ENCODE measurements at places on chromosomes 4 and X.
A peak's percentile ranks its signal among the peaks of the same experiment; 100 is the strongest.

GRCh38 chr4:13415068-13415785, 68.9 kb downstream of the RAB28 start:
- DNase-seq: no peak

GRCh38 chr4:17265653-17266052, 246.2 kb downstream of the QDPR start:
- DNase-seq: no peak

GRCh38 chr4:114890773-114891172, 222.6 kb downstream of the NDST4 start:
- no peak for DNase-seq

- DNase-seq: no peak
Measured at GRCh38 chr4:20331642-20332041, 79.9 kb downstream of the SLIT2 start.

- no peak for DNase-seq
Measured at GRCh38 chr4:171979461-171979860, 166.3 kb downstream of the GALNTL6 start.

GRCh38 chrX:46676399-46677356, 82.2 kb downstream of the SLC9A7 start:
- DNase-seq: no peak

GRCh38 chr4:136505020-136505419, 1027.3 kb downstream of the PCDH18 start:
- DNase-seq: no peak

DNA sequence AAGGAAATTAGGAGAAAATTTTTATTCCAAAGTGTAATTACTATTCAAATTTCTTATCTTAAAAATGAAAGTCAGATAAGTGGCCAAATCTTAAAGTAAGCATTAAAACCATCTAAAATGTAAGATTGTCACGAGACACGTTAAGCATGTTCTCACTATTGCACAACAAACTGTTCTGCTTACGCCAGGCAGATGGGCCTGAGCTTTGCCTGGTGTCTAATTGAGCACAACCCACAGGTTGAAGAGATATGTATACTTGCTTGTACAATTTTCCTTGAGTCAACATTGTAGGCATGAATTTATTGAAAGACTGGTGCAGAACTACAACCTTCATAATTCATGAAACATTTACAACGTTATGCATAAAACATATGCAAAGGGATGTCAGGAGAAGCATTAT, 3.9 kb downstream of the RNF128 start:
- DNase-seq: no peak

DNA sequence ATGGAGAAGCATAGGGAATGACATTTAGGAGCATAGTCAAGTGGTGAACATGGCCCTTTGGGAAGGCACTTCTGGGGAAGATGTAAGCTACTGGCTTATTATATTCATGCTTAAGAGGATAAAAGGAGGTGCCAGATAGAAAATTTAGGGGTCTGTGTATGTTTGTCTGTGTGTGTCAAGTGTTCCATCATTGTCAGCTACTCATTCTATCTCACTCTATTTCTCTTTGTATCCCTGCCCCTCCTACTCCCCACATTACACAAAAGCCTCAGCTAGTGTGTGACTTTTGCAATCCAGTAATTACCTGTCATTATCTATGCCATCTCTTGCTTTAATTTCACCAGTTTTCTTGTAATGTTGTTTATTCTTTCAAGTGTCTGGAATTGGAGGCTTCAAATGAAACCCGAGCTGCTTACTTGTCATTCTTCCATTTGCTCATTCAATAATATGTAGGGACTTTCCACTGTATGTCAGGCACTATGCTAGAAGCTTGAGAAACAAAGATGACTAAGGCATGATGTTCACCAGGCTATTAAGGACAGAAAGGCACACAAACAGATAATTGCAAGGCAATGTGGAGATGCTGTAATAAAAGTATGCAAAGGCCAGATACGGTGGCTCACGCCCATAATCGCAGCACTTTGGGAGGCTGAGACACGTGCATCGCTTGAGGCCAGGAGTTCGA, 229.8 kb upstream of the TEX13C start:
- DNase-seq: no peak

GRCh38 chr4:81049330-81049729, 18.8 kb downstream of the BMP3 start:
- no peak for DNase-seq

DNA sequence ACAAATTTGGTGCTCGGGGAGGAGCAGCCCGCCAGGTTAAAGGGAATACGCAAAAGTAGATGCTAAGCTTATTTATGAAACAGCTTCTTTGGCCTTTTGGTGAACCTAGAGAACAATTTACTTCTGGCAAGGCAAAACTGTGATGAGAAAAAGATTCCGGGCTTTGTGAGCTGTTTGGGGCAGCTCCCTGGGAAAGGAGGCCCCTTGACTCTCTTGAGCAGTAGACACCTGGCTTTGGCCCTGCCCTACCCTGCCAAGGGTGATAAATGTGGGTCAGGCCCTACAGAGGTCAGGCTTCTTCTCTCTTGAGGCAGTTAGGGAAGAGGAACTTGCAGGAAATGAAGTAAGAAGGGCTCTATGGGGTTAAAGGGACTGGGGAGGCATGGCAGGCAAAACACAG, 509.6 kb downstream of the MID1IP1 start:
- no peak for DNase-seq

GRCh38 chrX:152137771-152138387, 498 bp downstream of the MAGEA10 start:
- no peak for DNase-seq

GRCh38 chr4:31007858-31008257, 287.7 kb downstream of the PCDH7 start:
- DNase-seq: no peak

DNA sequence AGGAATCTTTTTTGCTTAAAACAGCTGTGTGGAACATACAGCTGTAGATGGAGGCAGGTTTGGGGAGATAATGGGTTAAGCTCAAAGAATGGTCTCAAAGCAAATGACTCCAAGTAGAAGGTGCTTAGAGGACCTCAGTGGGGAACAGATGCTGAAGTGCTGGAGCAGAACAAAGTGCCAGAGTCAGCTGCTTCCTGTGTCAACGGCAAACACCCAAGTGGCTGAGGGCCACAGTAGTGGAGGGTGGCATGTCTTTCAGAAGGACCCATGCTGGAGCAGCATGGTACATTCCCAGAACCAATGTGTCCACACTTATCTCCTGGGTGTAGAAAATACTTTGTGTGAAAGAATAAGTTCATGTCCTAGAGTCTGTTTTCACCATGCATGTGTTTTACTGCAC, 197.5 kb downstream of the CCNG2 start:
- no peak for DNase-seq

GRCh38 chrX:3407781-3408180, 61.3 kb upstream of the MXRA5 start:
- no peak for DNase-seq

DNA sequence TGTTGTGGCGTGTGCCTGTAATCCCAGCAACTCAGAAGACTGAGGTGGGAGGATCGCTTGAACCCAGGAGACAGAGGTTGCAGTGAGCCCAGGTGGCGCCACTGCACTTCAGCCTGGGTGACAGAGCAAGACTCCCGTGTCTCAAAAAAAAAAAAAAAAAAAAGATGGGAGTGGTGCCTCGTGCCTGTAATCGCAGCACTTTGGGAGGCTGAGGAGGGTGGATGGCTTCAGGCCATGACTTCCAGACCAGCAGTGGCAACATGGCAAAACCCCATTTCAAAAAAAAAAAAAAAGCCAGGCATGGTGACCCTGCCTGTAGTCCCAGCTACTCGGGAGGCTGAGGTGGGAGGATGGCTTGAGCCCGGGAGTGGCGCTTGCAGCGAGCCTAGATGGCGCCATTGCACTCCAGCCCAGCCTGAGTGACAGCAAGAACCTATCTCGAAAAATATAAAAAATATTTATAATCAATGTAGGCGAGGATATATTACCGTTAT, 27.0 kb downstream of the EIF2S3 start:
- peak; percentile 68 for DNase-seq

DNA sequence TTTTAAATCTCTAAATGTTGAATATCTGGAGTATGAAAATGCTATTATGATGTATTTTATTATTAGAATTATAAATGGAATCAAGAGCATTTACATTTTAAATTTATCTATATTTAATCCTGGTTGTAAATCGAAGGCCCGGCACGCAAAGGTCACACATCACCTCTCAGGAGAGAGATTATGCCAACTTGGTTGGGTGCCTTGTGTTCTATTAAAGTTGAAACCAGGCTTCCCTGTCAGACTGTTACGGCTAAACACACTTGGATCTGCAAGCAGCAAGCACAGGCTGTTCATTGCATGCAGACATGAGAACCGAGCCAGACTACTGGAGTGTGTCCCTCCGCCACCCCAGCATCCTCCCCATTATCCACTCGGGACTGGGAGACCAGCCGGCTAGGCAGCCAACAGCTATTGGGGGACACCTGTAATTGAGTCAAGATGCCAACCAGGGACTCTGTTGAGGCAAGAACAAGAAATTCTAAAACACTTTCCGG, 16.4 kb upstream of the SEL1L3 start:
- DNase-seq: no peak

- no peak for DNase-seq
Measured at GRCh38 chr4:5489260-5489659, 219.1 kb downstream of the EVC2 start.

DNA sequence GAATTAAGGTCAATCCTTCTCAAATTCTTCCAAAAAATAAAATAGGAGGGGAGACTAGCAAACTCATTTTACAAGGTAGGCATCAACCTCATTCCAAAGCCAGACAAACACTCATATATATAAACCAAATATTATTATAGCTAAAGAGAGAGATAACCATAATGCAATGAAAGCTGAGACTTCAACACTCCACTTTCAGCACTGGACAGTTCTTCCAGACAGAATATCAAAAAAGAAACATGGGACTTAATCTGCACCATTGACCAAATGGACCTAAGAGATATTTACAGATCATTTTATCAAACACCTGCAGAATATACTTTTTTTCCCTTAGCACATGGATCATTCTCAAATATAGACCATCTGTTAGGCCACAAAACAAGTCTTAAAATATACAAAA, 15.5 kb upstream of the EDA2R start:
- DNase-seq: no peak

DNA sequence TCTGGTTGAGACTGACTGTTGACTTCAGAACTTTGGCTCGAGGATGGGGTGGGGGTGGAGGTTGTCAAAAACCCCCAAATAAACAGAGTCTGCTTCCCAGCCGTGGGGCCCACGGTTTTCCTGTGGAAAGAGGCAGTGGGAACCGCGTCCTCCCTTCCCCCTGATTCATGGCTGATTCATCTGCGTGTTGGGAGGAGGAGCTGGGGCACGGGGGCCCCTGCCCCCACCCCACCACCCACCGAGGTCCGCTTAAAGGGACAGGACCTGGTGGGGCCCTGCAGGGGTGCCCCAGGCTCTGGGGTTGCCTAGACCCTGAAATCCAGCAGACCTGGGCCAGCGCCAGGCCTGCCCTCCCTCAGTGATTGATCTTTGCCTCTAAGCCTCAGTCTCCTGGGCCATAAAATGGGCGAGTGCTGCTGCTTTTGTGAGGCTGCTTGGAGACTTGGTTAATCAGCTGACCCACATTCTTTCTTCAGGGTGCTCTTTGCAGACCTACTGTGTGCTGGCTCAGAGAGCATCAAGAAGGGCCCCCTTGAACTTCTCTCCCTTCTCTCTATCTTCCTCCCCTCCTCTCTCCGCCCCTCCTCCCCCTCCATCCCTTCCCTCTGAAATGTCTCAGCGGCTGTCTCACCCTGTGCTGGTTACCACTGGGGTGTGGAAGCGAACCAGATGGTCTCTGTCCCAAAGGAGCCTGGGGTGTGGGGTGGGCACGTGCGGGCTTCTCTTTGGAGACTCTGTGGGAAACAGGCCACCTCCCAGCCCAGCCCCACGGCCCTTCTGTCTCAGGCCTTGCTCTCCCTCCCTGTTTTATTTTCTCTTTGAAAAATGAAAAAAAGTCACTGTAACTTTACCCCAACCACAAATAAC, 9.1 kb downstream of the HTRA3 start:
- DNase-seq: no peak

GRCh38 chrX:72115380-72115779, 16.3 kb downstream of the RTL5 start:
- DNase-seq: no peak

DNA sequence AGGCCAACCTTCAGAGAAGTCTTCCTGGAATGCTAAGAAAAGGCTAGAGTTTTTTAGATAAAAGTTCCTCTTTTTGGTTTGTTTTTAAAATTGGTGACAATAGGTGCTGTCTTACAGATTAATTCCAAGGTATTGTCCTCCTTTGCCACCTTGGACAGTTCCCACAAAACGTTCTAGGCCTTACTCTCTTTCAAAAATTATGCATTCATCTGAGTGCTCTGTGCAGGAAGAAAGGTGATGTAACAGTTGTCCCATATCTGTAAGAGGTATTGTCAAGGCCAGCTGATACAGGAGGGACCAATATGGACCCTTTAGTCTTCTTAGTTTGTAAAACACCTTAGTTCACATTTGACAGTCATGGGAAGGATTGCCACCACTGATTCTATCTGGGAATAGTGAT, 15.9 kb upstream of the CXCL5 start:
- DNase-seq: no peak

GRCh38 chr4:120857312-120857711, 65.2 kb downstream of the PRDM5 start:
- no peak for DNase-seq

- DNase-seq: no peak
Measured at GRCh38 chr4:96263291-96263690, 423.4 kb downstream of the PDHA2 start.

- no peak for DNase-seq
Measured at GRCh38 chr4:1611501-1611870, 72.6 kb downstream of the FAM53A start.

- no peak for DNase-seq
Measured at GRCh38 chr4:113131621-113132020, 82.2 kb downstream of the ANK2 start.

DNA sequence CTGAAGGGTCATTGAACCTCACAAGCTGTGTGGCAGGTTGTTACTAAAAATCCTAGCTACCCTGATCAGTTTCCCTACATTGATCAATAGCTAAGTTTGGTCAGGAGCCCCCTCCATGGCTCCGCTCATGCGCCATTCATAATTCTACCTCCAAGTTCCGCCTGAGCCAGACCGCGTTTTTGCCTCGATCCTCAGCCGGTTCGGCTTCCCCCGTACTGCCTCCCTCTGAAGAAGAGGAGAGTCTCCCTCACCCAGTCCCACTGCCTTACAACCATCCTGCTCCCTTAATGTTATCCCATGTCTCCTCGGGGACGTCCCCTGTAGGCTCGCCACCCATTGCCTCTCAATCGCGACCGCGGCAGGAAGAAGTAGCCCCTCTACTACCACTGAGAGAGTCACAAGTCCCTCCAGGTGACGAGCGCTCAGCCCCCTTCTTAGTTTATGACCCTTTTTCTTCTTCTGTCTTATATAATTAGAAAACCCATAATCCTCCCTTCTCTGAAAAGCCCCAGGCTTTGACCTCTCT, 158.2 kb downstream of the DEFB131A start:
- no peak for DNase-seq

DNA sequence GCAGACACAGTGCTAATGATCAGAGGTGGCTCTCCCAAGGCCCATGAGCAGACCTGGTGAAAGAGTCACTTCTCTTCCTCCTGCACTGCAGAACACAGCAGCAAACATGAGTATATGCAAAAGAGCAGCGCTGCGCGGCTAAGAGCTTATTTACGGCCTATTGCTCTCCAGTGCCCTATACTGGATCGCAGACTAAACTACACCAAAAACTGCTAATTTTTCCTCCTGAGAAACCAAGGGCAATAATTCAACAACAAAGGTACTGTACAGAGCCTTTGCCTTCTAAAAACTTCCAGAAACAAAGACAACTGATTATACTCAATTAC, 702.5 kb downstream of the ARAP2 start:
- no peak for DNase-seq
